ENCODE measurements at places on chromosomes 7 and 10. TPM values are rescaled to one million over a fixed set of nuclear protein-coding genes. Genes with fewer than 3 reads are reported as not detected.

GRCh38 chr10:75826846-75827245 lies 395.4 kb downstream of the LRMDA start:
- no peak for DNase-seq

DNA sequence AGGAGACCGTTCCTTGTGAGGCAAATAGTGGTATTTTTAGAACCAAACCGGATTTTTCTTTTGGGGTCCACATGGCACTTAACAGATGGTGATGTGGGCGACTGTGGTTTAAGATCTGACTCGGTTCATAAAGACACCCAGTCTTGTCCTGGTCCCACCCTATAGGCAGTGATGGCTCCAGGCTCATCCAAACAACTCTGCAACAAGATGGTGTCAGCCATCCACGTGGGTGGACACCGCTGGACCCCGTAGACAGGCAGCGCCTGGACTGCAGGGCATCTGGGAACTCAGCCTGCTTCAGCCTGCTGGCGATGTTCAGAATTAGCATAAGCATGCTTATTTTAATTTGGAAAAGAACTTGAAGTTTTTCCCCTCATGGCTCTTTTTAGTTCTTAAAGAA lies 258.4 kb upstream of the FZD1 start:
- no peak for DNase-seq

FGL2 gene
- 27.5 TPM for polyA plus RNA-seq

- DNase-seq, result no peak
Measured at GRCh38 chr7:48042636-48043035, 7.3 kb downstream of the C7orf57 start.

- no peak for DNase-seq
Measured at GRCh38 chr7:83149466-83149865, 13.2 kb downstream of the PCLO start.

GRCh38 chr10:79328147-79328701 lies 19.0 kb upstream of the PPIF start:
- no peak for DNase-seq

MSRB2 gene
- 131 TPM for polyA plus RNA-seq

DNA sequence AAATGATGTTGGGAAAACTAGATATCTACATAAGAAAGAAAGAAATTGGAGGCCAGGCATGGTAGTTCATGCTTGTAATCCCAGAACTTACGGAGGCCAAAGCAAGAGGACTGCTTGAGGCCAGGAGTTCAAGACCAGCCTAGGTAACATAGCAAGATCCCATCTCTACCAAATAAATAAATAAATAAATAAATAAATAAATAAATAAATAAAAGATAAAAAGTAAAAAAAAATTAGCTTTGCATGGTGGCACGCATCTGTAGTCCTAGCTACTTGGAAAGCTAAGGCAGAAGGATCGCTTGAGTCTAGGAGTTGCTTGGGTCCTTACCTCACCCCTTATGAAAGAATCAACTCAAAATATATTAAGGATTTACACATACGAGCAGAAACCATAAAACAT lies 193.5 kb upstream of the NOBOX start:
- no peak for DNase-seq

ACHE gene
- polyA plus RNA-seq, result 1.6 TPM

GRCh38 chr10:119029613-119030420 lies at the start of gene NANOS1:
TSS of gene NANOS1 (plus strand) at chr10:119029714. CDS start at chr10:119029802, 88 bp downstream.
- DNase-seq, result peak; percentile 75

GRCh38 chr10:104197364-104197763 lies 34.8 kb downstream of the CFAP43 start:
- no peak for DNase-seq

Data from kidney (tissue), 22 donors.